Fibroblast of villous mesenchyme (primary cell): ENCODE measurements at places on chromosomes 5 and 9. TPM values are rescaled to one million over a fixed set of nuclear protein-coding genes. Genes with fewer than 3 reads are reported as not detected.

Gene ECM2
- 2.3 and 2.6 TPM in 2 replicates for total RNA-seq

Gene TXNDC8
- total RNA-seq, result not detected in 2 replicates

Gene OR13F1
- total RNA-seq, result not detected in 2 replicates

Gene PCDHGB5
- total RNA-seq, result 23.2 and 25.0 TPM in 2 replicates

Gene HRCT1
- 0.43 and 0.97 TPM in 2 replicates for total RNA-seq

Gene AMBP
- not detected in 2 replicates for total RNA-seq

Gene SFXN1
- 54.4 and 86.8 TPM in 2 replicates for total RNA-seq

Gene C9orf50
- total RNA-seq, result 0.32 TPM in 1 of 2 replicates, not detected in the other

Gene HAPLN1
- 0.43 and 3.9 TPM in 2 replicates for total RNA-seq

Gene ELOVL7
- under 0.01 TPM in 1 of 2 replicates, not detected in the other for total RNA-seq

Gene INSL4
- not detected in 2 replicates for total RNA-seq

Gene KCNN2
- total RNA-seq, result 0.64 and 2.6 TPM in 2 replicates

Gene CENPK
- 18.0 and 25.9 TPM in 2 replicates for total RNA-seq

Gene NKD2
- total RNA-seq, result 2.2 and 4.2 TPM in 2 replicates

Gene PSAT1
- total RNA-seq, result 106 and 158 TPM in 2 replicates

Gene GNA14
- total RNA-seq, result 1.3 and 6.5 TPM in 2 replicates

Gene SPATA31E1
- total RNA-seq, result not detected in 2 replicates

Gene LAMC3
- total RNA-seq, result 0.43 and 1.3 TPM in 2 replicates

Gene SLCO6A1
- total RNA-seq, result under 0.01 and 0.32 TPM in 2 replicates

Gene TMEFF1
- total RNA-seq, result 0.43 and 0.97 TPM in 2 replicates

Gene FBP2
- not detected in 2 replicates for total RNA-seq

Gene PCDHA10
- under 0.01 TPM in 2 replicates for total RNA-seq

Gene SCGB3A2
- total RNA-seq, result not detected in 2 replicates

Gene PCDHB4
- total RNA-seq, result under 0.01 TPM in 2 replicates
